ENCODE measurements at places on chromosomes 4 and X.

DNA sequence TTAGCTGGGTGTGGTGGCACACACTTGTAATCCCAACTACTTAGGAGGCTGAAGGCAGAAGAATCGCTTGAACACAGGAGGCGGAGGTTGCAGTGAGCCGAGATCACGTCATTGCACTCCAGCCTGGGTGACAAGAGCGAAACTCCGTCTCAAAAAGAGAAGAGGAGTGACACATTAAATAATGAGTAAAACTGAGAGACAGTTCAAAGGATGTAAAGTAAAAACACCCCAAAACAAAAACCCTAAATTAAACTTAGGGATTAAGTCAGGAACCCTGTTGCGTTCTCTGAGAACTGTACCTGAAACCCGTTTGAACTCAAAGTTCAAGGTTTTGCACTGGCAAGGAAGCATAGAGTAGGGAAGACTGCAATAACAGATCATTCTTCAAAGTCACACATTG is 141.7 kb downstream of the BRWD3 start:
- DNase-seq: no peak

DNA sequence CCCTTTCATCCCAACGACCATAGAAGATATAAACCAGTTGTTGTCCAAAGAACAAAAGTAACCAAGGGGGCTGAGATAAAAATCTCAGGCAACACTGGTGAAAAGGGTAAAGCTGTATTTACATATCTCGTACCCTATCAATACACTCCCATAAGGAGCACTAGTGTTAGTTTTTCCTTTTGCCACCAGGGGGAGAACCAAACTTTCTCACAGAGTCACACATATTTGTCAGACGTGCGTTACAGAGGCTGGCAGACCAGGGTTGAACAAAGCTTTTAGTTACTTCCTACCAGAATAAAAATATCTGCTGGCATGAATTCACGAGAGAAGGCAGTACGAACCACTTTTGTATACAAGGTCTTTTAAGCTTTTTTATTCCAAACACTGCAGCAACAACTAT is 88.3 kb downstream of the AMELX start:
- peak; percentile 37 for DNase-seq

- no peak for DNase-seq
Observed at GRCh38 chr4:23134331-23134730, 441.6 kb downstream of the GBA3 start.

GRCh38 chrX:136183917-136184316 is 36.6 kb downstream of the FHL1 start:
- no peak for DNase-seq

DNA sequence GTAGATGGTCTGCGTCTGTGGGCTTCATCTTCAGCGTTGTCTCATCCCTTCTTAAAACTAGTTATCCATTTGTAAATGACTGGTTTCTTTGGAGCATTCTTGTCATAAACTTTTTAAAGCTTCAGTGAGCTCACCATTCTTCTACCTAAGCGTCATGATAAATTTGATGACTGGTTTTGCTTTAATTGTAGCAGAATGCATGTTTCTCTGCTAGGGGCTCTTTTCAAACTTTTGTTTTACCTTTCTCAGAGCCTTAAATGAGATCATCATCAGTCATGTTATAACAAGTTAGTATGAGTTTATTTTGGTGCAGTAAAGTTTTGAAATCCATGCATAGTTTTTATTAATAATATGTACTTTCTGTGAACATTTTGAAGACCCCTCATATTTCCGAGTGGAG is 6.3 kb upstream of the ADGRL3 start:
- no peak for DNase-seq

DNA sequence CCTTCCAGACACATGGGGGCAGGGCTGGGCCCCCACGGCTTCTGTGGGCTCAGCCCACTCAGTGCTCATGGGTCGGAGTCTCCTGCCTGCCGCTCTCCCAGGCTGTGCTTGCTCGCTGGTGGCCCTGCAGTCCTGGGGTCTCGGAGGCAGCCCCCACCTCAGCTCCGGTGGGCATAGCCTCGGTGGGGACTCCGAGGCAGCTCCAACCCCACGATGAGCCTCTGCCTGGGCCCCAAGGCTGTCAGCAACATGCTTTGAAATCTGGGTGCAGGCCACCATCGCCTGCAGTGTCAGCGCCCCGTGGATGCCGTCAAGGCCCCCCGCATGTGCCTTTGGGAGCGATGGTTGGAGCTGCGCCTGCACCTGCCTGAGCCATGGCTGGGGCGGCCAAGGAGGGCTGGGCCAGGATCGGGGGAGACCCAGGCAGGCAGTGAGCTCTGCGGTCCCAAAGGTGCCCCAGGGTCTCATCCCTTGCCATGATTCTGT is 30.2 kb upstream of the SPON2 start:
- no peak for DNase-seq

GRCh38 chrX:154409222-154409871 is at the start of gene DNASE1L1:
Gene DNASE1L1 (minus strand): TSS chrX:154409254. CDS start chrX:154405568, 3,686 bp downstream.
- DNase-seq: peak; percentile 60

DNA sequence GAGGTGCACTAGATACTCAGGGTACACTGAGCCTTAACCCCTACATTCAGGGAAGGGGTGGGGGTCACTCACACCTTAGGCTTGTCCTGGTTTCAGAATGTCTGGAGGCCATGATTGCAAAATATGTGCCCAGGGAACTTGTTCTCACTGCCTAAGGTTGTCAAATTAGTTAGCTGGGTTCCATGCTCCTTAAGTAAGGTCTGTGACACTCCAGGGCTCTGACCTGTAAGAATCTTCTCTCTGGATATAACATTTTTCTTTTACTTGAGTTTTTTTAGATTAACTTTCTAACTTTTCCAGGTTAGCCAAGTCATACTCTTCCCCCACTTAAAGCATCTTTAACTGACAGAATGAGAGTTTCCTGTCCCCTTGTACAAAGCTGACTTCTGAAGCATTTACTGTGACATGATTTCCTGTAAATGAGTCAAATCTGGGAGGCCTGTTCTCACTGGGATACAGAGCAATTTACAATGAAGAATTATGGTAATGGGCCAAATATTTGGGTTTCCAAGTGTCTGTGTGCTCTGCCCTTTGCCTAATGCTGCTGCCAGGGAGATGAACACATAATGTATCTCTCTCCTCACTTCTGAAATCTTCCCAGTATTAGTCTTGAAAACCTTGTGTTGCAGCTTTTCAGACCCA is 101.7 kb downstream of the GATB start:
- no peak for DNase-seq

- no peak for DNase-seq
Observed at GRCh38 chrX:132623942-132624341, 135.1 kb upstream of the MBNL3 start.

DNA sequence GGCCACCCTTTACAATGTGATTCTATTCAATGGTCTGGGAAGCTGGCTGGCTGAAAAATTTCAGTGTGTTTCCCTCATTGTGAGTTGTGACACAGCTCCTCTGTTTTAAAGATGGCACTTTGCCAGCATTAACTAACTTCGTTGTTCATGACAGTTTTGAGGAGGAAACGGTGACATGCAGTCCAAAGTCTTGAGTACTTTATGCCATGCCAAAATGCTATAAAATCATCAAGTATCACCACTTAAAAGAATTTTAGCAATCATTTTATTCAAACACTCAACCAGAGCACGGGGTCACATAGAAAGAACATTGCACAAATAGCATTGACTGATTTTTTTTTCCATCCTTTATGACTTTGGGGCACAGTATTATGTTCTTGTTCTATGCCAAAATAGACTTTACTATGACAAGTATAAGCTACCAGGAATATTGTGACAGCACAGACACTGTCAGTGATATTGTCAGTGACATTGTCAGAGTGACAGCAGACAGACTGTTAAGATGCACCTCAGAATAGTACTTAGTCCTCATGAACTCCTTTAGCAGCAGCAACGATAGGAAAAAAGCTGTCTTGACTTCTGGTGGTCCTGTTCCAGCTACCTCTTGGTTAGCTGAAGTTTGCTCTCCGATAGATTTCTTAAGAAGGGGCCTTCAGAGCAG is 46.7 kb downstream of the CXCL13 start:
- DNase-seq: no peak

DNA sequence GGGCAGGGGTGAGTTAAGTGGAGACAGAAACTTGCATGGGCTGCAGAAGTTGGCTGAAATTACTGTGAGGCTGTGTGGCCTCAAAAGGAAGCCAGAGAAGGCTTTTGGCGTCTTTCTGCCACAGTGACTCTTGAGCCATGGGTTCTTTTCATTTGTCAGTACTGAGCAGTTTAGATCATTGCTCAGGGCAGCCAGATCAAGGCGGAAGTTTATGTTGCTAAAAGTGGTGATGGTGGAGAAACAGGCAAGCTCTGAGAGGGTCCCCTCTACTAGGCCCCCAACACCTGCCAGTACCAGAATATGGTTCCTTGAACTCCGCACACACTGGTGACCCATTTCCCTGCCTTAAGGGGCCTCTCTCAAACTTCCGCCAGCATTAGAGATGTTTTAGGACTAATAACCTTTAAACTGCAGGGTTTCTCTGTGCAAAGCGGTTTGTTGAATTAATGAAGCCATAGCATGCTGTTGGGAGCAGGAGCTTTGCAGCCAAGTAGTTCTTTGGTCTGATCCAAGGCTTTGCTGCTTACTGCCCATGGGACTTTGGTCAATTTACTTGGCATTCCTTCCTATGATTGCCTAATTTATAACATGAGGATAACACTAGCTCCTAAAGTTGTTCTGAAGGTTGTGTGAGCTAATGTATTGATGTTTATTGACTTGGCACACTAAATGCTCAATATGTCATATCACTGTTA is 34.5 kb downstream of the RNF175 start:
- DNase-seq: no peak

- DNase-seq: no peak
Observed at GRCh38 chr4:10346023-10346422, 111.2 kb downstream of the ZNF518B start.

- DNase-seq: no peak
Observed at GRCh38 chrX:133085785-133086184, 11.1 kb downstream of the USP26 start.

DNA sequence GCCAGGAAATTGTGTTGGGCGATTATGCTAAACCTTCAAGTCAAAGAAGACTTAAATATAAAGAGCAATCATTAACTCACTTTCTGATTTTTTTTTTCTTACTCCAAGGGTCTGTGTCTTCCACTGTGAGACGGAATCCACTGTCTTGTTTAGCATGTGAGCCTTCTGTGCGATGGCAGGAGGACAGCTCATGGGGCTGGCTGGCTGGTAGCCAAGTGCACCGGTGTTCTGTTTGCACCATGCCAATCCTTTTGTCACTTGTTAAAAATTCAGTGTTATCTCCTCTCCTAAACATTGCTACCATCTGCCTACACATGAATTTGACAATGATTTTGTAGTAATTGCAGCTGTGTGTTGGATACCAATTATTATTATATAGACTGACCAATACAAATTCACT is 1056.3 kb upstream of the IGFBP7 start:
- DNase-seq: no peak

DNA sequence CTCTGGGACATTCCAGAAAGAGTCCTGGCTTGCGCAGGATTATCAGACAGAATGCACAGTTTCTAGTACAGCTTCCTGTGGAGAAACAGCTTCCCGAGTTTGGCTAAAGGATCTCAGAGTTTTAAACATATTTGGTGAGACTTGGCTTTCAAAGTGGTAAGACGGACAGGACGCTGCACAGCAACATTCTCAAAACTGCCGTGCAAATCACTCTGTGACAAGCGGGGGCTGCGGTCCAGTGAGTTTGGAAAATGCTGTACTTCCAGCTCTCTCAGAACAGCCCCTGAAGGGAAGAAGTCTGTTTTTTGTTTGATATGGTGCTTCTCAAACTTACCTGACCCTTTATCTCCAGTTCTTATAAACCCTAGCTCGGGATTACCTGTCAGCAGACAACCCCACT is 18.1 kb downstream of the LGI2 start:
- no peak for DNase-seq

DNA sequence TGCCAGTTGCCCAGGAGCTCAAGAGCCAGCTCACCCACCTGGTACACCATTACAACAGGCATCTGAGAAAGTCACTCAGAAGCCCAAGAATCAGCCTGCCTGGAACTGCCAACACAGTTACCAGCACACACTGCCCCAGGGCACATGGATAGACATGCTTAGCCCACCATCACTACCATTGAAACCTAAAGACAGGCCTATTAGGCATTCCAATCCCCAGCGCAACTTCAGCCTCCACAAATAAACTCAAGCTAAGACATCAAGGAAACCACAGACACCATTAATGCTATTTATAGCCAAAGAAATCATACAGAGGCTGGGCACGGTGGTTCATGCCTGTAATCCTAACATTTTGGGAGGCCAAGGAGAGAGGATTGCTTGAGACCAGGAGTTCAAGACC is 42.3 kb downstream of the ATRX start:
- no peak for DNase-seq

GRCh38 chr4:119526786-119527550 is 101.6 kb downstream of the PDE5A start:
- DNase-seq: no peak

DNA sequence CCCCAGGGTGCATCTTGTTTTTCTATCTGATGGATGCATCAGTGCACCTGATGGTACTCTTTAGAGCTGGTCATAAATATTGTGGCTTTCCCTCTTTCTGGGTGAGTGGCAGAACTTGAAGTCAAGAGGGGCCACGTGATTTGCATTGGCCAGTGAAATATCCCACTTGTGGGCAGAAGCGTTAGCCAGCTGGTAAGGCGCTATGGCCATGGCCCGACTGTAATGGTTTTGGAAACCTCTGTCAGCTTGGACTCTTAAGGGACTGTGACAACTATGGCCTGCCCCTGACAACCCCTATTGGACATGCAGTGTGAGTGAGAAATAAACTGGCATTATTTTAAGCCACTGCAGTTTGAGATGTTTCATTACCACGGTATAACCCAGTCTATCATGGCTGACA is 72.8 kb downstream of the SEL1L3 start:
- DNase-seq: no peak

DNA sequence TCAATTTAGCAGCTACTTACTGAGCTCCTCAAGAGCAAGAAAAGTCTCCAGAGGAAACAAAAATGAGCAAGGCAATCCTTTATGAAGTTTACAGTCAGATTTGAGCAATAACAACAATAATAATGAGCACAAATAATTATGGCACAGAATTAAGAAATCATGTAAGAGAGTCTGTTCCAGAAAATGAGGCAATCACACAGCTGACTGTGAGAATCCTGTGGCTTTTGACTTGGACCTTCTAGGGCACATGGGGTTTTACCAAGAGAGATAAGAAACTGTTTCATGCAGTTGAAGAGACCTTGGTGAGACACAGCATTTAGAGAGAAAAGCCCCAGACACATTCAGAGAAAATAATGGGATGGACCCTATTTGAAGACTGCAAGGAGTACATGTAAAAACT is 362.6 kb upstream of the MAGEB2 start:
- no peak for DNase-seq

- no peak for DNase-seq
Observed at GRCh38 chr4:40427128-40427527, 92.0 kb downstream of the CHRNA9 start.

- no peak for DNase-seq
Observed at GRCh38 chrX:67351411-67351810, 192.4 kb upstream of the AR start.
